Hematopoietic multipotent progenitor cell treated with erythropoietin and hydrocortisone succinate and interleukin-3 and kit ligand, for 15 days (in vitro differentiated cells): ENCODE measurements at places on chromosomes 1 and 21.
A peak's percentile ranks its signal among the peaks of the same experiment; 100 is the strongest.

DNA sequence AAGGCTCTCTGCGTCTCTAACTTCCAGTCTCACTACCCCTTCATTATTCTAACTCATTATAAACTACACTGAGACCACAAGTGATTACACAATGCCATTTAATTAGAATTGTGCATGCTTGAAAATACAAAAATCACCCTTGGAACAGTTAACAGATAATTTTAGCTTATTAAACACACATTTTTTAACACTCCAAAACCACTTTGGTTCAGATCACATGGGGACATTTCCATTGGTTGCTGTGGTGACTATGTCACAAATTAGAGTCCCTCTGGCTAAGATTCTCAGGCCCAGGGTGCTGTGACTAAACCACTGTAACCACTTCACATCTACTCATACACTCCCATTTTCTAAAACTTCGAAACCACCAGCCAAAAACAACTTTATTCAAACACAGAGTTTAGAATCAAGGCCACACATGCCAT, 43.0 kb downstream of the JAK1 start:
- DNase-seq: no peak

DNA sequence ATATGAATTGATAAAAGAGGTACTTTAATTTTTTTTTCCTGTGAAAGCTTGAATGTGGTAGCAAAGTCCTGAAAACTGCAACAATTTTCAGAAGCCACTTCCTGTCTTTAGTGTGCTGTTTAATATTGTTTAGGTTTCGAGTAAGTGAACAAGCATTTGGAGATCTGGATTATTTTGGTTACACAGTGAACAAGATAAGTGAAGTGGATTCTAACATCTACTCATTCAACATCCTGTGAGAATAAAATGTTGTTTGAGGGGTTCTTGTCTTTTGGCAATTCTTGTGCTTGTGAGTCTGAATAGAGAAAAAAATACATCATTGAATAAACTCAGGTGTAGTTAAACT, 35.2 kb upstream of the PLA2G4A start:
- no peak for DNase-seq

- no peak for DNase-seq
Measured at GRCh38 chr1:11418056-11418455, 60.9 kb upstream of the DISP3 start.

- no peak for DNase-seq
Measured at GRCh38 chr1:172108161-172108893, 267.0 kb downstream of the DNM3 start.

DNA sequence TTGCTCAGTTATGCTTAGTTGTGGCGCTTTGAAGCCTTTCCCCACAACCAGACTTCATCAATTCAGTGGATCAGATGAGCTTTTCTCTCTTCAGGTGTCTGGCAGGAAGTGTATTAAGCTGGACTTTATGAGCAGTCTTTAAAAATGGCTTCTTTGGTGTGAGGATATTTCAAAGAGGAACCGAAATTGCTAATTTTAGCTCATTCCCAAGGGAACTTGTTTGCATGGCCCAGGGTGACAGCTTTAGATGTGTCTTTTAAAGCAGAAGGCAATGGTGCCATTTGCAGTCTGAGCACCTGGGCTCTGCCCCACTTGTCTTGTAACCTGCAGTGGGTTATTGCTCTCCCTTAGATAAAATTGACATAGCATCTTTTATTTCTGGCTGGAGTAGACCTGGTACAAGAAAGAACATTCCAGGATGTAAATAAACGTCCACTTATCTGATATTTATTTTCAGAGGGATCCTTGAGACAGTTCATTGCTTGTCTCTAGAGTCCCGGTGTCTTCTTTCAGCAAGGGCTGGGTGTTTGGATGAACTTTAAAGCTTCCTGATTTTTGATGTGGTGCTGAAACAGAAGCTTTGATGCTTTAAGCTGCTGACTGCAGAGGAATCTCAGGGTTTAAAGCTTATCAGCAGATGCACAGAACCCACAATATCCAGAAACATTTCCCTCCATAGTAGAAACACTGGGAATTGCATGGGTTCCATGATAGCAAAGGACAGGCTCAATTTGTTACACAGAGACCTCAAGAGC, 241.7 kb downstream of the ADGRL2 start:
- no peak for DNase-seq

DNA sequence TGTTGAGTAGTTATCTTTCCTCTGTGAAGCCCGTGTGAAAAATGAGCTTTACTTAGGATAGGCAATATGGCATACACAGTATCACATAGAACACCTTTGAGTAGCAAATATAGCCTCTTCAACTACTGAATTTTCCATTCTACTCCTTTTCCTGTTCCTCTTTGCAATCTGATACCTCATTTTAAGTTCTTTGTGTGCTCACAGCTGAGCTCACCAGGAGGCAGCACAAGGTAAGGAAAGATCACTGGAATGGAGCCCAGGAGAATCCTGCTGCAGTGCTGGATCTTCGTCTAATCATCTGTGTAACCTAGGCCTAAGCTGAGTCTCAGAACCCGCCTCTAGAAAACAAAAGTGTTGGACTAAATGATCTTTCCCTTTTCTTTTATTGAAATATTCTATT, 171.0 kb downstream of the LRRC40 start:
- no peak for DNase-seq

DNA sequence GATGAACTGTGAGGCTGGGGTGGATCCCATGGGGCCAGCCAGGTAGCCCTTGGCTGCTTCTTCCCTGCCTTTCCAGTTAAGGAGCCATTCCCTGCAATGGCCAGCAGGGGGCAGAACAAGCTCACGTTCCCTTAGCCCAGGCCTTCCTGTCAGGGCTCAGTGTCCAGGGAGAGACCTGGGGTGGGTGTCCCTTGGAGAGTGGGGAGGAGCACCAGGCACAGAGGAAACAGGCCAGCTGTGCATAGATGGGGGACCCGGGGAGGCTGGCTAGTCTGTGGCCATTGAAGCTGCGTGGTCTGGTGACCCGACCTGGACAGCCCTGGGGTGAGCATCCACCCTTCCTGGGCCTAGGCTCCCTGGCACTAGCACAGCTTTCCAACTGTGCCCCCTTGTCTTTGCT, 13.2 kb upstream of the EPS8L3 start:
- DNase-seq: peak; percentile 78

- no peak for DNase-seq
Measured at GRCh38 chr1:1489861-1490260, 18.3 kb downstream of the ATAD3B start.

DNA sequence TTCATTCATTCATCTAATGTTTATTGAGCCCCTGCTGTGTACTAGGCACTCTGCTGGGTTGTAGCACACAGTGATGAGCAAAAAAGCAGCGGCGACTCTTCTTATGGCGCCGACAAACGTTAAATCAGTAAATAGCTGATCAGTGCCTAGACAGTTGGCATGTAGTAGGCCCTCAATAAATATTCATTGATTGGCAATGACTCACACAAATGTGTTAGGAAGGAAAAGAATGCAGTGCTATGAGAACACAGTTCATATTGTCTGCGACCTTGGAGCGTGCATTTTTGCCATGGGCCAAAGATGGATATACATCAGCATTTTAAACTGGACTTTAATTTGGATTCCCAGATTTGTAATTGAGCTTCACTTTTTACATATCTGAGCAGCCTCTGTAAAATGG, 52.0 kb downstream of the PRDM2 start:
- DNase-seq: no peak

DNA sequence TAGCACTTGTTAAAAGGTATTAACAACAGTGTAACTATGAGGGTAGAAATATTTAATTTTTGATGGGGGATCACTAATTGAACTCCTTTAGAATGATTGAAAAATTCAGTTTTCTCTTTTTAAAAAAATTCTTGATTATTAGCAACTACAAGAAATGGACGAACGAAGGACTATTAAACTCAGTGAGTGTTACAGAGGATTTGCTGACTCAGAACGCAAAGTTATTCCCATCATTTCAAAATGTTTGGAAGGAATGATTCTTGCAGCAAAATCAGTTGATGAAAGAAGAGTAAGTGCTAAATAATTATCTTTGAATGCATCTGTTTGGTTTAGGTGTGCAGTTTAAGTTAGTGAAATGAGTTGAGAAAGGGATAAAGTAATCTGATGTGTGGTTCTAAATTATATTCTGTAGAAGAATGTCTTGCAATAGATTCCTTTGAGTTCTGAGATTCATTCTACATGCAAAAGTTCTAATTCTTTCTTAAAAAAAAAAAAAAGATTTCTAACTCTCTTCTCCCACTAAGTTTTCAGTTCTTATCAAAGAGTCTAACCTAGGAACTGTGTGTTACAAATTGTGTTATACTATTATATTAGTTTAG, 85.0 kb downstream of the FNBP1L start:
- DNase-seq: no peak

GRCh38 chr1:4256351-4256750, 356.3 kb upstream of the C1orf174 start:
- DNase-seq: no peak

DNA sequence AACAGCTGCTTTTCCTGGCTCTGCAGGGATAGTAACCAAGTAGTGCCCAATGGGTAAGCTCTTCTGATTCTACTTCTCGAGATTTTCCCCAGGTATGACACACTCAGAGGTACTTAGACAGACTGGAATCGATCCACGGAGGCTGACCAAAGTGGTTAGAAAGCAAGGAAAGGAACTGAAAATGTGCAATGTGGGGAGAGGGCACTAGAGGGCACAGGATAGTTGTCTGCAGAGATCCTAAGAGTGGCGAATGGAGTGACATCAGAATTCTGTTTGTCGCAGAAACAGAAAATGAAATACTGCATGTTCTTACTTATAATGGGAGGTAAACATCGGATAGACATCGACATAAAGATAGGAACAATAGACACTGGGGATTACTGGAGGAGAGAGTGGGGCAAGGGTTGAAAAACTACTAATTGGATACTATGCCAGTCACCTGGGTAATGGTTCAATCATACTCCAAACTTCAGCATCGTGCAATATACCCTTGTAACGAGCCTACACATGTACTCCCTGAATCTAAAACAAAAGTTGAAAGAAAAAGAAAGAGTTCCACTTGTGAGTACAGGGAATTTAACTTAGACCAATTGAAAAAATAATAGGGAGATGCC, 23.3 kb downstream of the CYP2J2 start:
- DNase-seq: no peak

GRCh38 chr1:51453010-51453409, 66.1 kb downstream of the EPS15 start:
- DNase-seq: no peak
